ENCODE measurements at places on chromosomes 7 and 10.
A peak's percentile ranks its signal among the peaks of the same experiment; 100 is the strongest.

DNA sequence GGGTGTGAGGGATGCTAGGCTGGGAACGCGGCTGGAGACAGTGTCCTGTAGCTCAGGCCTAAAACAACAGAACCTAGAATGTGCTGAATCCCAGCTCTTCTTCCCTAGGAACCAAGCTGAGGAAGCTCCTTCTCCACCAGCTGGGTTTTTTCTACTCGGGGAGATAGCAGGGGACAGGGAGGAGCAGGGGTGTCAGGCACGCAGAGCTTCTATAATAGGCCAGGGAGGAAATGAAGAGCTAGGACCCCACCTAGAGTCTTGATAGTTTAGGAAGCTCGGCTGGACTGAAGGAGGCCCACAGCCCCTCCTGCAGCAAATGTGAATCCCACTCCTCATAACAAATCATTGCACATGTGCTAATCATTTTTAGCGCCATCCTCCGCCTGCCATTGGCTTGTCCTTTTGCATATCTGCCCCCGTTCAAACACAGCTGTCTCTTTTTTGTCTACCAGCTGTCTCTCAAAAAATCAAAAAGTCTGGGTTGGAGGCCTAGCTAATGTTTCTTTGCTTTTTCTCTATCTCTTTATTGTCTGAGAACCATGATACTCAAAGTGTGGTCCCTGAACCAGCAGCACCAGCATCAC, 24.1 kb upstream of the FAM180A start:
- no peak for DNase-seq

DNA sequence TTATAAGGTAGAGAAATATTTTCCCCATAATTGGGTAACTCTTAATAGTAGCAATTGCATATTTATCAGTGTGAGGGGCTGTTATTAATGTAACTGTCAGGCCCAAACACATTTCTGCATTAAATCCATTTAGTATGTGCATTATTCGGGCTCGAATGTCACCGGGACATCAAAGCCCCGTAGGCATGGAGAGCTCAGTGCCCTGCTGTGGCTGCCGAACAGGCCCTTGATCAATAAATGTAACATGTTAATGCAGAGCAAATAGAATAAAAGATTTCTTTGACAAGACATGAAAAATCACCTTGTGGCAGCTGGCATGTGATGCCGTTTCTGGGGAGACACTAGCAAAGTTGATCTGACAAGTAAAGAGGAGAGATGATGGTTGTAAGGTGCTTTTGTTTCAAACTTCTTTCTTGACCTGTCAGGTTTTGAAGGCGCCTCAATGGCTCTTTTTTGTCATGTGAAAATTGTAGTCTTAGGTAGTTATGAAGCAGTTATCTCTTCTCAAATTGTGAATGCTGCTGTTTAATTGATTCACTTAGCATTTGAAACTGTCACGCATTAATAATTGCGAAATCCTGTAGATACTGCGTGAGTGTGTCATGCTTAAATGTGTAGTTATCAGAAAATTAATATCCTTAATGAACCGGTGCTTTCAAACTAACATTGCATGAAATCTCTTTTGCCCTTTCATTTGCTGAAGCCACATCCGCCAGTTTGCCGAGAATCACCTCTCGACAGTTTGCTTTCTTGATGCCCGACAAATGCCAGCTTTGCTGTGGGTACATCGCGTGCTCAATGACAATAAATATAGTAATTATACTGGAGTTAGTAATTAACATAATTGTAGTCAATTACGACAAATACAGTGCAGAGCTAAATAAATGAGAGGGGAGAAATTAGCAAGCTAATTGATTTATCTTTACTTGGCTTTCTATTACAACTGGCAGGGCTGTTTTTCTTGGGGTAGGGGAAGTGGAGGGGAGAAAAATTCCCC, 19.5 kb downstream of the LRMDA start:
- DNase-seq, result peak; percentile 46

DNA sequence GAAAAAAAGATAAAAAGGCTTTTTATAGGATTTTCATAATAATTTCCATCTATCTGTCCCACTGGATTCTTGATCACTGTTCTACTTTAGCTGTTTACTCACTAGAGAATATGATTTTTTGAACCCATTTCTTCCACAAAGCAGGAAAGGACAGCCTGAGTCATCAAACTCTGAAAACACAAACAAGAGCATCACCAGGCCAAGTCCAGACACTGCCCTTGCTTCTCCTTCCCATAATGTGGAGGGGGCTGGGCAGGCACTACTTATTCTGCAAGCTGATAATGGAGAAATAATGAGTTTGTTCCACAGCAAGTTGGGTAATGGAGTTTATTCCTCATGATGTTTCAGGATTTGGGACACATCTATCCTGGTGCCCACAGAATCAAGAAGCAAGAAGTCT, 13.0 kb upstream of the KCNIP2 start:
- DNase-seq, result no peak

GRCh38 chr7:3897430-3898372, 596.6 kb downstream of the SDK1 start:
- peak; percentile 64 for DNase-seq
